Esophagus squamous epithelium (tissue), 5 donors: ENCODE measurements at places on chromosomes 11 and 22.

GRCh38 chr22:20242393-20243175 lies 25.5 kb downstream of the RTN4R start:
- no peak for DNase-seq

DNA sequence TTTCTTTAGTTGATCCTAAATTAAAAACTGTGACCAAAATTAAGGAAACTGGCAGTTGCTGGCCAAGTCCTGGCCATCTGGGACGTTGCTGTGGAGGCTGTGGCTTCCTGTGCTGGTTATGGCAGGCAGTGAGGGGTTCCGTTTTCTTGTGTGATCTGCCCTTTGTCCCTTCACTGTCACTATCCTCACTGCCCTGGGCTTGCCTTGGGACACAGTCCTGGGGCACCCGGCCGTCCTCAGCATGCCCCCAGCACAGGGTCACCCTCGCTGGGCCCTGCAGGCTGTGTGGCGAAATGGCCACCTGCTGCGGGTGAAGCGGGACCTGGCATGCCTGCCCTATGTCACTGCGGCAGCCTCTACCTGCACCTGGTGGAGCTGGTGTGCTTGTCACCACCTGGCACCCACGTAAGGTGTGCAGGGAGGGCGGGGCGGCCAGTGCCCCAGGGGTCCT lies 52.5 kb upstream of the SLC22A12 start:
- DNase-seq: no peak

DNA sequence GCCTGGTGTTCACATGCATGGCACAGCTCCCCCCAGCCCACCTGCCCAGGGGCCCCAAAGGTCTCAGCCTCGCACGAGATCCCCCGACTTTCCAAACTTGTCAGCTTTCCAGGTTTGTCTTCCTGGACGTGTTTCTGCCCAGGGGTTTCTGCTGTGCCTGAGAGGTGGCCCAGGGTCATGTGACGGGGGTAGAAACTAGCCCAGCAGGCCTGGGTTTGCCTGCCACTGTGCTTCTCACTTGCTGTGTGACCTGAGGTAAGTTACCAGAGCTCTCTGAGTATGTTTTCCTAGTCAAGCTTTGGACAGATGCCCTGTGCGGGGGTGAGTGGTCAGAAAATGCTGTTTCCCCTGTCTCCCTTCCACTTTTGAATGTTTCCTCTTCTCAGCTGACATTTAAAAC lies 38.3 kb upstream of the SHISAL1 start:
- no peak for DNase-seq

DNA sequence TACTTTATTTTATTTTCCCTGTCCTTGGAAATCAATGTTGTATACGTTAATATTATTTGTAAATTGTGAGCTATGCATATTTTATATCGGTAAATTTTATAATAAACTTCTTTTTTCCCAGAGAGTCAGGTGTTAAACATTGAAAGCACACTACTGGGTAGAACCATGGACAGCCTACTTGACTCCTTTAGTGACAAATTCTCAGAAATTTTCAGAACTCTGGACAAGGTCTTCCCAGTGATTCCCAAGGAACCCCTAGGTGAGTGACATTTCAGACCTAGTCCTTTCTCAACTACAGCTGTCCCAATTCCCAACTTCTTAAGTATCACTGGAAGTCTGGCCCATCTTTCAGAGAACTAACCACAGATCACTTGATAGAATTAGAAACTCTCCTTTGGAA lies 107.2 kb downstream of the RCN1 start:
- no peak for DNase-seq

DNA sequence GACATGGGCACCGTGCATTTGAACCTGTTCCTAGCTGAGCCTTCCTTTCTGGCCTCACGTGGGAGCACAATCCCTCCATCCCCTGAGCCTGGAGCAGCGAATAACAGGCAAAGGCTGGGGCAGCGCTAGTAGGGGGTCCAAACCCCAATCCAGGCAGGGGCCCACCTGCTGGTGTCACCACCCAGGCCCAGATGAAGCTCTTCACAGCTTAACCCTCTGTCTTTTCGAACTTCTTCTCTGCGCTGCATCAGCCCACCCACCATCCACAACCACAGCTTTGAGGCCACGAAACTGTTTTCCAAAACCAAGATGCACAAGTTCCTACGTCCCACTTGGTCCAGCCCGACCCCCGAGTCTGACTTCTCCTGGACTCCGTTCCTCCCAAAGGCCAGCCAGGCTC lies 11.5 kb downstream of the KCNC1 start:
- DNase-seq: no peak

DNA sequence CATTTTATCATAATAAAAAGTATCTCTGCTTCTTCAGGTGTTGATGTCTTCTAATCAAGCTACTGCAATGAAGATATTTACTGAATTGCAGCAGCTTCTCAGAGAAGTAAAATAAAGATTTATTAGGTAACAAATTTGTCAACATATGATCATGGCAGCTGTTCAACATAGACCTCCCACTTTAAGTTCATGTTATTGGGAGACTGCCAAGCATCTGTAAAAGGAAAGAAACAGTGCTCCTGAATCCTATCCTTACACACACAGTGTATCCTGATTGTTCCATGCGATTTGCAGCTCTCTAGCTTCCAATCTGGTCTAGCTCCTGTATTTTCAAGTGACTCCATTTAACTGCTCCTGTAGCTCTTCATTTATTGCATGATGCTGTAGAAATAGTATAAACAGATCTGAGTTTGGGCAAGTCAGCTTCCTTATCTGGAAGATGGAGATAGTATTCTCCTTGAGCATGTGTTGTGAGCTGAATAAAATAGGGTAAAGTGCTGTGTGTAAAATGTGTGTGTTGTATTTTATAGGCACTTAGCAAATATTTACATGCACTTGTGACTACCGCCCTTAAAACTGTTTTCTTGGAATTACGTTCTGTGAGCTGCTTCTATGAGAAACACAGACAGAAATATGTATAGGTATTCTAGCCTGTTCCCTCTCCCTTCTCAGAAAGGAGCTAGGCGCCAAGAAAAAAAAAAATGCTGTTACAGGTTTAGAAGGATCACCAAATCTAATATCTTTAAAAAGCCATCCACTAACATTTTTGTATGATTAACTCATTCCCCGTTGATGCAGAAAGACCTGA lies 290.6 kb downstream of the JRKL start:
- no peak for DNase-seq

DNA sequence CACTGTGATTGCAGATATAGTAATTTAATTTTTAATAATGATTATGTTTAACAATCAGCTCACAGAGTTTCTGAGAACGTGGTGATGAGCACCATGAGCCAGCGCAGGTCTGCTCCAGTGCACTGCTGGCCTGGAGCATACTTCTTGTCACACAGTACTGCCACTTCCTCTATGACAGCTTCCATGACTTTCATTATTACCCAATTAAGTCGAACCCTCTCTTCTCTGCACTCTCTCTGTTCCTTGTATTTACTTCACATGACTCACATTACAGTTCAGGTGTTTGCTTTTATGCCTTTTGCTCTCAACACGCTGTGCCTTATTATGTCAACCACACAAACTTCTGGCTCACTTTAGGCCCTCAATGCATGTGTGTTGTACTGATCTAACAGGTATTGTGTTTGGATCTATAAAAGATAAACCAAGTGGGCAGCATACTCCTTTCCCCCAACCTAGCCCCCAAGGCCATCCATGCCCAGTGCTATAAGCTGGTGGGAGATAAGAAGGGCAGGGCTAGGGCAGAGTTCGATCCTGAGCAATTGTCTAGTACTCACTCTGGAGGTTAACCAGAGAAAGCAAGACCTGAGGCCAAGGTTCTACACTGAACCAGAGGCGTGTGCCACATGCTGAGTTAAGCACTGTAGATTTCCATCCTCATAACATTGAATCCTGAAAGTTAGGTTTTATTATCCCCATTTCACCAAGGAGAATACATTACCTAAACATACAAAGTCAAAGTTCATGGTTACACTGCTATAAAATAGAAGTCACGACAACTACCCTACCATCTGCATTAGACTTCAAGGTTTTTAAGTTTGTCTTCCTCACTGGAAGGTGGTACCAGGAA lies 356.5 kb downstream of the INSC start:
- no peak for DNase-seq

DNA sequence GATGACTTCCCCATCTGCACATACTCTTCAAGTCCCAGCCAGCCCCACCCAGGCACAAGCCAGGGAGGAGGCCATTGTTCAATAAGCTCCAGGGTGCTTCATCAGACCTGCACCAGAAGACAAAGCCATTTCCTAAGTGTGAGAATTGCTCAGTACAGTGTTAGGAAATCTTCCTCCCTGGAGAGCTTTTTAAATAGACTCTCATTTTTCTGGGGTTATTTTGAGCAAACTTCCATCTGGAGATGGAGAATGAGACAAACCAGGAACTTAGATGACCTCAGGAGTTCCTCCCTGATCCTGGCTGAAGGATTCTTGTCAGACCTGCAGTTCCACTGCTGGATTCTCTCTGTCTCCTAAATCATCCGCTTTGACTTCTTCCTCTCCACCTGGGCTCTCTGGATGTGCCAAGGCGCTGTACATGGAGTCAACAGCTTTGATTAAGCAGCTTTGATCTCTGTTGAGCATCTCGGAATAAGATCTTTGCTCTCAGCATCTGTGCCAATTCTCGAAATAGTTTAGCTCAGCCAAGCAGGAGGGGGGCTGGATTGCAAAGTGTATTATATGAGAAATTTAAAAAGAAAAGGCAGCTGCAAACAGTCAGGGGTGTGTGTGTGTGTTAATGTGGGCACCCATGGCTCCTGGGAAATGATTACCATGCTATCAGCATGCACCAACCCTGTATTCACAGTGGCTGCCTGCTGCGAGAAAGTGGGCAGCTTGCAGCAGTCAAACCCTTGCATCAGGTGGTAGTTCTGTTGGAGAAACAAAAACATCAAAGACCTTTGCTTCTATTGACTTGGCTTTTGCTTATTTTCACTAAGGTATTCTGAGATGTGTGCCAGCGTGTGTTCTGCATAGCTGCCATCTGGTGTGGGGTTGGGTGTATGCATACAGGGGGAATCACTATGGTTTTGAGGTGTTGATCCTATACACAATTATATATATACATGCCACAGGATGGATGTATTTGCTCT lies 70.2 kb upstream of the NAV2 start:
- no peak for DNase-seq

DNA sequence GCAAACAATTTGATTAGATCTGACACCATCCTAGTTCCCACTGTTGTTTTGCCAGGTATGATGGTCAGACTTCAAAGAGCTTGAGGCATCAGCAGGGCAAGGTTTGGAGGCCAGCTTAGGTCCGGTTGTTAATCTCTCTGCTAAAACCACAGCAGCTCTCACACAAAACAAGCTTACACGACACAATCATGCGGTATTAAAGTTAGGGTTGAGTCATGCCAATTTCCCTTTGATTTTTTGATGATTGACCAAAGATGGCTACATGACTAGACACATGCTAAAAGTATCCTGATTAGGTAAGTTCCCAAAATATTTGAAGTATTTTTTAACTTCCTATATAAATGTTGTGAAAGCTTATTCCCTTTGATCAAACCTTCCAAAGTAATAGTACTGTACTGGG lies 145.9 kb downstream of the ELP4 start:
- no peak for DNase-seq

DNA sequence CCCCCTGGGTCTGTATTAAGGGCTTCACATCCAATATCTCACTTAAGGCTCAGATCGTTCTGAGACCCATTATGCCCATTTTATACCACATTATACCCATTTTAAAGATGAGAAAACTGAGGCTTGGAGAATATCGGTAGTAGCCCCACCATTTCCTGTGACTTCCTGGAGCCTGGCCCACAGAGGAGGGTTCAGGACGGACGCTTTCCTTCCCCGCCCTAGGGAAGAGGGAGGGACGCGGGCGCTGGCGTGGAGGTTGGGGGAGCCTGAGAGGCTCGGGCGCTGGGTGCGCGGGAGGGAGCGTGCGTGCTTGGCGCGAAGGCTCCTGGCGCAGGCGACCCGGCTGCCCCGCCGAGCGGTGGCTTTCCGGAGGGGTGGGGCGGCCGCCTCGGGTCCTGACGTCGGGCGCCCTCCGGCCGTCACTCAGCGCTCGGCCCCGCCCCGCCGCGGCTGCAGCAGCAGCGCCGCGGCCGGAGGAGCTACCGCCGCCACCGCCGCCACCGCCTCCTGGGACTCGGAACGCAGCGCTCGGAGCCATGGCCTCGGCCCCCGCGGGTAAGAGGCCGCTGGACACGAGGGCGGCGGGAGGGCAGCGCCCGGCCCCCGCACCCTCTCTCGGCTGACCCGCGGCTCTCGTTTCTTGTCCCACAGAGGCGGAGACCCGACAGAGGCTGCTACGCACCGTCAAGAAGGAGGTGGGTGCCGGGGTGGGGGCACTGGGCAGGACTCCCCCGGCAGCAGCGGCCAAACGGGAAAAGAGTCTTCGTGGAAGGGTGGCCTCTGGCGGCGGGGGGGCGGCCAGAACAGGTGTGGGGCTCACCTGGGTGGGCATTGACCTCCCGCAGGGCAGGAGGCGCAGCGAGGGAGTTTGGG lies at the start of gene SGSM1:
Gene SGSM1 (plus strand): TSS at position 422 of the 873 bp plus-strand sequence. CDS start 115 bp downstream, at position 537.
- DNase-seq: no peak

DNA sequence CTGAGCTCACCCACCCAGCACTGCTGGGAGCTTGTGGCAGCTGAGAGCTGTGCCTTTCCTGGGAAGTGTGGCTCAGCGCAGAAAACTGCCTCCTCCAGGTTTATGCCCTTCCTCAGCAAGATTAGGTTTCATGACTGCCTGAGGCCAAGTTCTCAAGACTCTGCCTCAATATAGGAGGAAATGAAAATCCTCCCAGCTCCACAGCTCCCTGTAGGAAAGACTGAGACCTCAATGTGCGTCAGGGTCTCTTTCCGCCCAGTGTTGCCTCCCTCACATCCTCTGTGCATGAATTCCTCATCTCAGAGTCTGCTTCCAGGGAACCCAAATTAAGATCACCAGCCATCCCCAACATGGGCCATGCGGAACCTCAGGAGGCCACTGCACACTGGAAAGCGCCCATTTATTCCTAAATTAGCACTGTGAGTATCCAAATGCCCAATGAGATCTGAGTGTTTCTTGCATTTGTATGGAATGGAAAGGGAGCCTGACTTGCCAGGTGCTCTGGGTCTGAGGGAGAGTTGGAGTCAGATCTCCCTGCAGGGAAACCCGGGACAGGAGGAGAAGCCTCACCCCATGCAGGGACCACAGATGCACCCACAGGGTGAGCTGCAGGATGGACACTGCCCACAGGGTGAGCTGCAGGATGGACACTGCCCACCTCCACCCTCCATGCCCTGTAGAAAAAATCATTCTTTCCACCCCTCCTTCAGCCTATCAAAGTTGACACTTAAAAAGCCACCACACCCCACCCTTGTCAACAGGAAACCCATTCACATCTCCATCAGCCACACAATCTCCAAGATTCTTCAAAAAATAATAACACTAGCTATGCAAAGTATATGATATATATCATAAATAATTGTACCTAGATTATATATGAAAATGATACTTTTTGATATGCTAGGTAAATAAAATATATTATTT lies 97.4 kb upstream of the IGLL5 start:
- no peak for DNase-seq
